ENCODE measurements at places on chromosomes 13 and 19.

GRCh38 chr13:78420814-78421213, 182.5 kb downstream of the POU4F1 start:
- peak; percentile 3 for DNase-seq

DNA sequence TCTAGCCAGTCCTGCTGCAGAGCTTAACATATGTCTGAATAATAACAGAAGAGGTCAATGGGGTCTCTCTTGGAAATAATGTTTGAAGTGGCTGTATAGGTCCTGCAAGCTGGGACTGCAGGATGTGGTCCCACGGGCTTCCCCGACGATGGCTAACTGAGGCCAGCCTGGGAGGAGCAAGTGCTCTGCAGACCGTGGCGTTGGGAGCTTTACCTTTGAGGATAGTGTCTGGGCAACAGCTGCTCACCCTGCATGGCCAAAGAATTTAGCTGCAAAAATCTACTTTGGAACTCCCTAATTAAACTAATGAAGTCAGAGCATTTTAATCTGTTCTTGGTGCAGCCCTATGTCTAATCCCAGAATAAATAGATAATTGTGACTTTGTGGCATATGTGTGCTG, 18.2 kb upstream of the AMER2 start:
- no peak for DNase-seq

DNA sequence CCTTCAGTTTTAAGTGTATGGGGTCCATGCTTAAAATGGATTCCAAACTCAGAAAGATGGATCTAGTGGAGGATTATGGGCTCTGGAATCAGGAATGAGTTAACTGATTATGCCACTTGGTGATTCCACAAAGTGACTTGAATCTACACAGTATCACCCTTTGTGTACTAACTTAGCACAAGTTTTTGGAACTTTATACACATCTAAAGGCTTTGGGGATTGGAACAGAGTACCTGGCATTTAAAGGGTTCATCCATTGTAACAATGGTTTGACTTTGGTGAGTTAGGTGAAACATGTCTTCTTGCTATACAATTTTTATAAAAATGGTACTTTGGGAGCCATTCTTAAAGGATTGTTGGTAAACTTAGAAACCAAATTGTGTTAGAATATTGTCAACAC, 1.1 kb downstream of the RPL21 start:
- no peak for DNase-seq

DNA sequence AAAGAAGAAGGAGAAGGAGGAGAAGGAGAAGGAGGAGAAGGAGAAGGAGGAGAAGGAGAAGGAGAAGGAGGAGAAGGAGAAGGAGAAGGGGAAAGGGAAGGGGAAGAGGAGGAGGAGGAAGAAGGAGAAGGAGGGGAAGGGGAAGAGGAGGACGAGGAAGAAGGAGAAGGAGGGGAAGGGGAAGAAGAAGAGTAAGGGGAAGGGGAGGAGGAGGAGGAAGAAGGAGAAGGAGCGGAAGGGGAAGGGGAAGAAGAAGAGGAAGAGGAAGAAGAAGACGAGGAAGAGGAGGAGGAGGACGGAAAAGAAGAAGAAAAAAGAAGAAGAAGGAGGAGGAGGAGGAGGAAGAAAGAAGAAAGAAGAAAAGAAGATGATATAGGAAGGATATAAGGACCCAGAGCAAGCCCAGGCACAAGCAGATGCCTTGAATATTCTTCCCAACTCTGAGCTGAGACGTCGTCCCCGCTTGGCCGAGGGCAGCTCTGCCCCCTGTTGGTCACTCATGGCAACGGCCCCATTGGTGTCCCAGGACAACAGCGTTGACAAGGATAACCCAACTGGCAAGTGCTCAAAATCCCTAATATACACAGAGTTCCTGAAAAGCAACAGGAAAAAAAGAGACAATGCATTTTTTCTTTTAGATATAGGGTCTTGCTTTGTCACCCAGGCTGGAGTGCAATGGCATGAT, 30.6 kb upstream of the IGSF23 start:
- no peak for DNase-seq
